ENCODE measurements at places on chromosomes 3 and 15.

GRCh38 chr3:122353215-122353614 lies 28.2 kb downstream of the CSTA start:
- peak; percentile 33 for DNase-seq

GRCh38 chr15:74889390-74889882 lies 406 bp upstream of the MPI start:
- peak; percentile 60 for DNase-seq

GRCh38 chr3:148943506-148944205 lies 47.7 kb upstream of the GYG1 start:
- DNase-seq, result peak; percentile 87

- peak; percentile 92 for DNase-seq
Measured at GRCh38 chr3:171876680-171877147, 33.6 kb downstream of the TMEM212 start.

- no peak for DNase-seq
Measured at GRCh38 chr3:75341324-75342067, 322.6 kb upstream of the FRG2C start.

DNA sequence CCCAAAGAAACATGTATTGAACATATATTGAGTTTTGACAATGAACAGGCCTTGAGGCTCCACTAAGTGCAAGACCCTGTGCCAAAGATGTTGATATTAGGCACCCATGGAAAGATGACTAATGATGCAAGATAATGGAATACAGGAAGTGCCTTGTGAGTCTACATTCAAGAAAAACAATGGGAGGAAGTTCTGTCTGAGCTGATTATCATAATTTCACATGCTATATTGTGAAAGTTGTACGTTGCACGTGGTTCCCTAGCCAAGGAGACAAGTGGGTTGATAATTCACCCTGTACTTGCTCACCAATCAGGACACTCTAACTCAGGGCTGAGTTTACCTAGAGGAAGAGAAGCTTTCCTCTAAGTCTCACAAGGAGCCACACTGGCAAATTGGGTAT lies 186.9 kb upstream of the STAC start:
- DNase-seq, result no peak

DNA sequence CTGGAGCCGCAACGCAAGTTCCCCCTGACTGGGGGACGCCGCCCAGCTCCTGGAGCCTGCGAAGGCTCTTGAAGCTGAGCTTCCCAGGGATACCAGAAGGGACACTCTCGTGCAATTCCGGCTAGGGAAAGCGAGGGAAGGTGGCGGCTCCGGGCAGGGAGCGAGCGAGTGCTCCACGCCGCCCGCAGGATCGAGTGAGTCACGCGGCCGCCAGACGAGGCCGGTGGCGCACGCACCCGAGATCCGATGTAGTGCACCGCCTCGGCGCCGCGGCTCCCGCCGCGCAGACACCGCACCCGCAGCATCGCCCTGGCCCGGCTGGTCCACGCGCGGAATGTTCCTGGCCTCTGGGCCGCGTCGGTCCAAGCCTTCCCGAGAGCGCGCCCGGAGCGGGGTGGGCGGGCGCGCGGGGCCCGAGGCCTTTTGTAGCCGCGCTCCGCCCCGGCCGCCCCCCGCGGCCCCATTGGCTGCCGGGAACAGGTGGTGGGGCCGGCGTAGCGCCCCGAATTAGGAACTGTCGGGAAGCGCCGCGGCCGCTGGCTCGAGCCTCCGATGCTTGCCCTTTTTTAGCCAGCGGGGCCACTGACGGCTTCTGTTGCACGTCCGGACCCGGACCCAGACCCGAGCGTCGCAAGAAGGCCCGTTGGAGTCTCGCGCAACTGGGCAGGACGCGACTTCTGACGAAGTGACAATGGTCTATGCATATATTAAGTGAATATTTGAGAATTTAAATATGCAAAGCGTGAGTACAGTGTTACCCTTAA lies at the start of gene GATM:
Gene GATM, minus strand, starts transcription at position 396 of the 764 bp plus-strand sequence. Its CDS starts 91 bp downstream, at position 305.
- DNase-seq, result peak; percentile 94

GRCh38 chr3:37646865-37647264 lies 214.8 kb upstream of the CTDSPL start:
- no peak for DNase-seq

DNA sequence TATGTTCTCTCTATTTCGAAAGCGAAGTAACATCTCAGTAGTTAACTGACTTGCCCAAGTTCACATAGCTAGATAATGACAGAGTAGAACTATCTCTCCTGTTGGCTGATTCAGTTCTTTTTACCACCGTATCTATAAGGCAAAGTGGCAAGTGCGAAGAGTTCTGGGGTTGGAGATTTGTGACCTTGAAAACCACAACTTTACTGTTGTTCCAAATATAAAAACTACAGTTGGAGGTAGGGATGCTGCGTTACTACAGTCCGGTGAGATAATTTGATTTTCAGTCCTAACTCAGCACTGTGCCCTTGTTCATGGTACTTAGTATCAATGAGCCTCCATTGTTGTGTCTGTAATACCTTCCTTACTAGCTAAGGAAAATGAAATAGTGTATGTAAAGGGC lies 71.2 kb upstream of the GOLGA8B start:
- DNase-seq, result no peak

DNA sequence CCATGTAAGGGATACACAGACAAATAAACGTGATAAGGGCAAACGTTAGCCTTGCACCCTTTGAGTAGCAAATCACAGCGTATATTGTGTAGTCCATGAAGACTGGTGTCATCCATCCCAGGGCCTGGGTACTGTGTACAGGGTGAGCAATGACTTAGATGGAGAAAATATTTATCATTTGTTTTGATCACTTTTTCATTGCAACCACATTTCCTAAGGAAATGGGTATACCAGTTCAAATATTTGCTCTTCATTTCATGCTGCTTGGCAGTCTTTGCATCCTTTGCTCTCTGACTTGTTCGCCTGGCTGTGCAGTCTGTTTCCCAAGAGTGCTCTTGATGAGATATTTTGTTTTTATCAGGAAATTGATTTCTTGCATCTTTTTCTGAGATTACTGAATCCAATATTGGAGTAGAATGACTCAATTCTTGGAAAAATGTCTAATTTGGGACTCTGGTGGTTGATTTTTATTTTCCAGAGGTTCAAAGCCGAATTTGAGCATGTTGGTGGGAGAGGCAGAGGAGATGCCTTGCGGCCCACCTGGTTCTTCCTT lies 424.6 kb upstream of the SEMA6D start:
- DNase-seq, result no peak

DNA sequence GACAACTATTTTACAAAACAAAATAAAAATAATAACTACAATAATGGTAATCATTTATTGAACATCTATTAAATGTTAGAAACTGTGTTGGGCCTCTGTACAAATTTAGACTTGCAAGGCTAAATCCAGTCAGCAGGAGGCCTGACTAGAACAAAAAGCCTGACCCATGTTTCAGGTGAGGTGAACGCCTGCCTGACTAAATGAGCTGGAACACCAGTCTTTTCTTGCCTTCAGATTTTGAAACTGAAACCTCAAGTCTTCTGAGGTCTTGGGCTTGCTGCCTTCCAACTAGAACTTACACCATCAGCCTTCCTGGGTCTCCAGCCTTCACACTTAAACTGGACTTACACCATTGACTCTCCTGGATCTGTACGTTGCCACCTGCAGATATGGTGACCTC lies 706.9 kb downstream of the TBL1XR1 start:
- no peak for DNase-seq

GRCh38 chr3:126936853-126937425 lies 46.0 kb upstream of the PLXNA1 start:
- DNase-seq, result no peak
